Stimulated activated CD4-positive, alpha-beta T cell treated with anti-CD3 and anti-CD28 coated beads, Interleukin-15, amount 100 ng/mL, for 48 hours (primary cell): ENCODE measurements at places on chromosomes 7 and 10.

- no peak for DNase-seq
Observed at GRCh38 chr7:610531-611280, 91.1 kb upstream of the PDGFA start.

DNA sequence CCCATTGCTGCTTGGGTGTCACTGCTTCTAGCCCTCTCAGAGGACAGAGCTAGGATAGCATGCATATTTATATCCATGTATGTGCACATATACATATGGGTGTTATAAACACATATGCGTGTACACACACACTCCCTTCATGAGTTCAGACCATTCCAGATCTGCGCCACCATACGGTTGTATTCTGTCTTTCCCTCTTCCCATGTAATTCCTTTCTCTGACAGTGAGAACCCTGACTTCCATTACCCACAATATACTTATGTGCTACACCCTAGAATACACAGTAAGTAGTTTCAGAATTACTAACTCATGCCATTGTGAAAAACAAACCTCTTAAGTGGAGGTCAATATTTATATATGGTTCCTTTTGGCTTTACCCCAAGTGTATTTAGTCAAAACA is 116.6 kb upstream of the SAMD8 start:
- no peak for DNase-seq

- DNase-seq, result no peak
Observed at GRCh38 chr10:79101560-79102497, 33.1 kb downstream of the ZMIZ1 start.

DNA sequence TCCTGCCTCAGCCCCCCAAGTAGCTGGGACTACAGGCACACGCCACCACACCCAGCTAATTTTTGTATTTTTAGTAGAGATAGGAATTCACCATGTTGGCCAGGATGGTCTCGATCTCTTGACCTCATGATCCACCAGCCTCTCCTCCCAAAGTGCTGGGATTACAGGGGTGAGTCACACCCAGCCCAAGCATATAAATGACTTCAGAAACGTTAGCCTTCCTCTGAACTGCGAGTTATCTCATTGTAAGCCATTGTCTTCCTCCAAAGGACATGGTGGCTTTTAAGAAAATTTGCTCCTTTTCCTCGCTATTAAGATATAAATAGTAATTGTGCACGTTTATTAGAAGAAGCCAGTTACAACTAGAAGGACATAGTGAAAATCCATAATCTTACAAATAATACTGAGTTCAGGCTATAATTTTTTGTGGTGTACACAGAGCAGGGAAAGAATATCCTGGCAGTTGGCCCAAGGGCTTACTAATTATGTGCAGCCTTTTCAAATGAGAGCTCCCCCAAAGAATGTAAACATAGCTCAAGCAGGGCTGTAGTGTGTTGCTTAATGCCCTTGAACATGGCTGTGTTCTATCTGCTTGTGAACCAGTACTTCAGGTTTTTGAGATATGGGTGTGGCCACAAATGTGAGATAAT is 495.8 kb downstream of the PARD3 start:
- no peak for DNase-seq

GRCh38 chr7:75667938-75668337 is 70.8 kb downstream of the HIP1 start:
- DNase-seq, result no peak

DNA sequence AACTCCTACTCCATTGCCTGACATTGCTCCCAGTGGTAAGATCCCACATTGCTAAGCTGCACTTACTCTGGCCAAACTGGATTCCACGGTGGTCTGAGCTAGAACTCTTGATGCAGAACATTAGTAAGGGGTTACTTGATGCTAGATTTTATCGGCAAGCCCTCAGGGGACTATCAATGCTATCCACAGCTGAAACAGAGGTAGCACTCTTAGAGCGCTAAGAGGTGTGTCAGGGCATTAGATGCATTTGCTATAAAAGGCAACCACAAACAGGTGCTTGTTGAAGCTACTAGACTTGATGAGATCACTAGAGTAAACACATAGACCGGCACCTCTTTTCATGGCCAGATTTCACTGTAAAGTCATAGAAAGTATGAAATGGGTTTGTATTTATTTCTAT is 116.3 kb downstream of the MDFIC start:
- DNase-seq, result no peak

DNA sequence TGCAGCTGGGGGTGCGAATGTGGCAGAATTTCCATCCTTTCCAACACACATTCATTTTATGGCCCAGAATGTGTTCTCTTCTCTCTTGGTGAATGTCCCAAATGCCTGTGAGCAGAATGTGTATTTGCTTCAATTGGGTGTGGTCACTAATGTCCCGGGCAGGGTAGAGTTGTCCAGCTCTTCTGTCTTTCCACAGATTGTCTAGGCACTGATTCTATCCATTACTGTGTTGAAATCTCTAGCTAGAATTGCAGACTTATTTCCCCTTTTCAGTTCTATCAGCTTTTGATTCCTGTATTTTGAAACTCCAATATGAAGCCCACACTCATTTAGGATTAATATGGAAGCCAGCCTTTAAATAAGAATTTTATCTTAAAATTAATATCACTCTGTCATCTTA is 14.0 kb upstream of the AKR1E2 start:
- DNase-seq, result no peak

- no peak for DNase-seq
Observed at GRCh38 chr7:15515252-15515651, 46.6 kb downstream of the AGMO start.

GRCh38 chr10:49379596-49380410 is 16.1 kb downstream of the DRGX start:
- no peak for DNase-seq

DNA sequence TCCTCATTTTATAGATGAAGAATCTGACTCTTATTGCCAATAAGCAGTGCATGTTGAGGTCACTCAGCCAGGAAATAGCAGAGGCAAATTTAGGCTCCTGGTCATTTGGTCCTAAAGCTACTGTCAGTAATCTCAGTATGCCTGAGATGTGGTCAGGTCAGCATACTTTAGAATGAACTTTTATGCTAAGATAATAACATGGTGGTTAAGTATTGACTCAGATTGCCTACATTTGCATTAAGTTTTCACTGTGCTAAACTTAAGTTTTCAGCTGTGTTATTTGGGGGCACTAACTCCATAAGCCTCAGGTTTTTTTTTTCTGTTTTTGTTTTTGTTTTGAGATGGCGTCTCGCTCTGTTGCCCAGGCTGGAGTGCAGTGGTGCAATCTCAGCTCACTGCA is 35.9 kb upstream of the CCSER2 start:
- DNase-seq, result no peak

- DNase-seq, result no peak
Observed at GRCh38 chr7:82469207-82469606, 25.6 kb upstream of the CACNA2D1 start.

GRCh38 chr7:130821864-130822263 is 87.9 kb upstream of the KLF14 start:
- no peak for DNase-seq

GRCh38 chr10:79407811-79408795 is 37.3 kb downstream of the ZCCHC24 start:
- DNase-seq, result no peak

GRCh38 chr7:85449478-85449877 is 262.6 kb upstream of the SEMA3D start:
- no peak for DNase-seq

DNA sequence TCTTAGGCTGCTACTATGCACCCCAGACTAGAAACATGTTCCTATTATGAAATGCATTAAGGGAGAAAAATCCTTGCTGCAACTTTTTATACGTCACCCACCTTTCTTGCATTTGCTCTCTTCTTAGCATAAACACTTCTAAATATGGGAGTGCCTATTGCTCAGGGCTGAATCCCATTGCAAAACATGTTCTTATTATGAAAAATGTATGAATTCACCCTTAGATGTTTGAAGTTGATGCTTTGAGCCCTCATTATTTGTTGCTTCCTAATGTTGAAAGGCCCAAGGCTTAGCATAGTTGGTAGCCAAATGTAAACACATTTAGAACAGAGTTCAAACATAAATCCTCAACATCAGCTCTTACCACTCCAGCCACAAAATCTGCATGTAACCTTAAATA is 52.8 kb downstream of the BMPER start:
- no peak for DNase-seq

- no peak for DNase-seq
Observed at GRCh38 chr10:93139059-93139655, 65.5 kb downstream of the CYP26A1 start.

DNA sequence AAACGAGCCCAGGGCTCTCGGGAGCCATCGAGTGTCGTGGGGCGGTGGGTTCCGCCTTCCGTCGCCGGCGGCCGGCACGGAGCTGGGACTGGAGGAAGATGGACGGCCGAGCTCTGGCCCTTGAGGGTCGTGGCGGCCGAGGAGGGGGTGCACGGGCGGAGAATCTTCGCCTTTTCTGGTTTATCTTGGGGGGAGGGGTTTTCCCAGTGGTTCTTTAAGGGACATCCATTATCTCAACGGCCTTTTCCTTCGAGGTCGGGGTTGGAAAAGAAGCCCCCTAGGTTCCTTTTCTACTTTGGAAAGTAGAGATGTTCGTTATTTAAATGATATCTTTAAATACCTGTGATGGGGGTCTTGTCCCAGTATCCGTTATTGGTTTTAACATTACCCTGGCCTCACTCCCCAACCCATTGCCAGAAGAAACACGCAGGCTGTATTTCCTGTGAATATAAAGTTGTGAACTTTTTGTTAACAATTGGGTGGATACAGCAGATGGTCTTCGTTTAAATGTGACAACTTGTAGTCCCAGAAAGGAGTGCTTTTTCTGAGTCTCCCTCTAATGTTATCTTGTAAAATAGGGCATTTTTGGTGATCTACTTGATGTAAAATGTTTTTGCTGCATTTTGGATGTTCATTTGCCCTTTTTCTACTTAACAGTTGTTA is 765 bp downstream of the CCAR1 start:
- no peak for DNase-seq

- DNase-seq, result no peak
Observed at GRCh38 chr10:6030217-6030616, 31.9 kb downstream of the IL2RA start.

GRCh38 chr7:2030475-2031450 is 202.0 kb downstream of the MAD1L1 start:
- DNase-seq, result no peak
